ENCODE measurements at places on chromosomes 3 and 15.

- DNase-seq = no peak
Observed at GRCh38 chr3:112101916-112102315, 15.7 kb downstream of the C3orf52 start.

DNA sequence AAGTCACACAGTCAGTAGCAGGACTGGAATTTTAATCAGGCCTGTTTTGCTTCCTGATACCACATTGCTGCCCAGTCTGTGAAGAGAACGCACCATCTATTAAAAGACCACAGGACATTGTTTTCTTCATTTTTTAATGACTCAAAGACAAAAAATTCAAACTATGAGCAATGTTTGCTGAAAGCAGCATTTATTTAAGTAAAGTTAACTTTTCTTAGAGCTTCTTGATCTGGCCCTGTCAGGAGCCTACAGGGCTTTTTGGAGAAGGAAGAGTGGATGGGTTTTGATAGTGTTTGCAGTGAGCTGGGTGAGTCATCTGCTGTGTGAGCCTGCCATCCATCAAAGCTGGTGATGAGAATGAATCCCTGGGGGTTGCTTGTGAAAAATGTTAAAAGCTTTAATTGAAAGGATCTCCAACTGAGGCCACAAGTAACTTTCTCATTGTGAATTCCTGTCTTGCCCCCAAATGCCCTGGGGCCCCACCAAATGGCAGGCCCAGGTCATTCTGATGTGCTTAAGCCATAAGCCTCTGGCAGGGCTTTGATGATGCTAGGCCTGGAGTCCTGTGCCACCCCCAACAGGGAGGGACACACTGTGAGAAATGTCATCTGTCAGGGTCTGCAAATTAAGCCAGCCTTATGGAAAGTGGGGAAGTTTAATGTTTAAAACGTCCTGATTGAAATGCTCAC, 136.2 kb upstream of the PFN2 start:
- DNase-seq = peak; percentile 70

DNA sequence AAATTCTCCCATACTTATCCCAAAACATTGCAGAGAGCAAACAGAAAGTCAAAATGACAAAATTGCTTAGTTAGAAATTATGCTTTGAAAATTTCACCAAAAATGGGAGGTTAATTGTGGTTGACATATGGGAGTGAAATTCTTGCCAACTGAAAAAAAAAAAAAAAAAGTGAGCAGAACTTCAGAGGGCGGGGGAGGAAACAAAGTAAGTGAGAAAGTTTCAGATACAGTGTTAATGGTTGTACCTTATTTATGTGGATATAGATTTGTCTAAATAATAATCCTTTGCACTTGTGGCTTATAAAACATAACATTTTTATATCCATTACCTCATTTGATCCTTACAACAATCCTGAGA, 91.5 kb upstream of the RAP2B start:
- no peak for DNase-seq

DNA sequence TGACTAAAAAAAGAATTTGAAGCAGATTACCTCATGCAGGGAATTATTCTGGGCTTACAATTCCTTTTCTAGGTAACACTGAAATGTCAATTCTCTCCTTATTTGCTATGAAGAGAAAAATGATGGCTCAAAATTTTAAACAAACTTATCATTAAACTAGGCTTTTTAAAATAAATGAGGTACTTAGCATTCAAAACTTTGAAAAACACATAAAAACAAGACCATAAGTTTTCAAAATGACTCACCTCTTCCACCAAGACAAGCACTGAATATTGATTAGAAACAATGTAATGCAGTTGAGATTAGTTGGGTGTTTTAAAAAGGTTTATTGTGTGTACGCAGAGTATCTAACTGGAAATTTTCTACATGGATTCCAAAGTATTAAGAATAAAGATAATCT, 154.6 kb downstream of the ADAM10 start:
- DNase-seq = no peak

DNA sequence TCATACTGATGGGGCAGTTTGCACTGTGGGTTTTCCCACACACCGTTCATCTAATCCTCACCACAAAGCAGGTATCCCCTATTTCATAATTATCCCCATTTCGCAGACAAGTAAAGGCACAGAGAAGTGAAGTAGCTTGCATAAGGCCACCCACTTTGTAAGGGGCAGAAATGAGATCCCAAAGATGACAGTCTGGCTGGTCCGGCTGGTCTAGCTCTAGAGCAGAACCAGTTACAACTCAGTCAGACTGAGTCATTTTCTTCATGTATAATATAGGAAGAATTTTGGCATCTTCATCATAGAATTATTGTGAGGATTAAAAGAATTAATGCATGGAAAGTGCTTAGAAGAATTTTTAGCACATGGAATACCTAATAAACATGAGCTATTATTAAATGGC, 10.6 kb downstream of the RBP1 start:
- no peak for DNase-seq

- DNase-seq = no peak
Observed at GRCh38 chr15:60510006-60510405, 31.1 kb upstream of the ICE2 start.

GRCh38 chr3:152196782-152197181, 71.9 kb upstream of the MBNL1 start:
- no peak for DNase-seq

- no peak for DNase-seq
Observed at GRCh38 chr3:67832817-67833216, 178.4 kb upstream of the SUCLG2 start.

DNA sequence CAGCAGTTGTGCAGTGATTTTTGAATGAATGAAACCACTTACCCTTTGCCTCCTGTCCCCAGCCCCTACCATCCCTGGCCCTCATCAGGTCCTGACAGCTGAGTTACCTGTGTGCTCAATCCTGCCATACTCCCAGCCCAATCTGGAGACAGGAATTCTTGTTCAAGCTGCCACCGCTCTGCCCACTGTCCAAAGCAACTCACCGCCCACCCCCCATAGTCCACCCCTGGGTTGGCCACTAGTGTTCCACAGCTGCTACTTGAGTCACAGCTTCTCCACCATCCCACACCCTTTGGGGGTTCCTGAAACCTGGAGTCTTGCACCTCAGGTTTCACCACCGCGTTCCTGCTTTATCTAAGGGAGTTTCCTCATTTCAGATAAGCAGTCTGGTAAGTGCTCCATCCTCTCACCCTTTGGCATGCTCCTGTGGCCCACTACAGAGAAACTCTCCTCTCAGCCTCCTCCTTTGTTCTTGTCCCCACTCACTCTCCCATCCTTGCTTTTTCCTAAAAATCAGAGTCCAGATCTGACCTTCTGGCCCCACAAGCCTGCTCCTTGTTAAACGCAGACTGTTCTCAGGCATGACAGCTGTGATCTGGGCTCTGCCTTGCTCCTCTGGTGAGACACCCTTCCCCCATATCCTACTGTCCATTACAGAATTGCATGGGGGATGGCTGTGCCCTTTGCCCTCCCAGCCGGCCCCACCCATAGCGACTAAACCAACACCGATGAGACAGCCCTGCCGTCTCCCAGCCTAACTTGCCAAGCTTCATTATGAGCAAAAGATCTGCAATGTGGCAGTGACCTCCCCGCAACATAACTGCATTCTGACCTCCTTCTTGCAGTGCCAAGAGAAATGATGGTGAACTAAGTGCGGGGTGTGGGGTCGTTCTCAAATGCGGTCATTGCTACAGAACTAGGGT, 50.0 kb downstream of the CYP19A1 start:
- DNase-seq = no peak

DNA sequence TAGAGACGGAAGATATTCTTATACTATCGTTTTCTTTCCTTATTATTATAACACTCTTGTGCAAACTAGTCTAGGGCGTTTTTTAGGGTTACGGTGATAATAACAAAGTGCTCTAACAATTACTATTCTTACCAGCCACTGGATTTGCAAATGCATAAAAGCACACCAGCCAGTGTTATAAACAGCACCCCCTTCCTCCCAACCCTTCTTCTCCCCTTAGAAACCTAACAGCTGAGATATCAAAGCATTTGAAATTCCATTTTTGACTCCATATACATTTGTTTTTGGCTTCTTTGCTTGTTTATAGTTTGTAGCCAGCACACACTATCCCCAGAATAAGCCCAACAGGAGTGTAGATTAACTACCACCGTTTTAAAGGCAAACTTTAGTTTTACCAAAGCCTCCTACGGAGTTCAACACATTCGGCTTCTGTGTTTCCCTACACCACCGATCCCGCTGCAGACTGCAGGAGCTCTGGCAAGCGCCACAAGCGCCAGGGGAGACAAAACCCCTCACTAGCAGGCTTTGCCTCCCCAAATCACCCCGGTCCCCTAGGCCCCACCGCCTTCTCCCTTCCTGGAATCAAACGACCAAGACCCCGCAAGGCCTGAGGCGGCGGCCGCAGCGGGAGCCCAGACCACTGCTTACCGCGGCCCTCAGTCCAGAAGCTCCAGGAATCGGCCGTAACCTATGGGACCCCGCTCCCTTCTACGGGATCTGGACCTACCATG, 461 bp downstream of the COPB2 start:
- no peak for DNase-seq

- no peak for DNase-seq
Observed at GRCh38 chr3:141311170-141311495, 57.2 kb upstream of the ZBTB38 start.

GRCh38 chr15:34365091-34365825, 1.7 kb downstream of the LPCAT4 start:
- DNase-seq = no peak

DNA sequence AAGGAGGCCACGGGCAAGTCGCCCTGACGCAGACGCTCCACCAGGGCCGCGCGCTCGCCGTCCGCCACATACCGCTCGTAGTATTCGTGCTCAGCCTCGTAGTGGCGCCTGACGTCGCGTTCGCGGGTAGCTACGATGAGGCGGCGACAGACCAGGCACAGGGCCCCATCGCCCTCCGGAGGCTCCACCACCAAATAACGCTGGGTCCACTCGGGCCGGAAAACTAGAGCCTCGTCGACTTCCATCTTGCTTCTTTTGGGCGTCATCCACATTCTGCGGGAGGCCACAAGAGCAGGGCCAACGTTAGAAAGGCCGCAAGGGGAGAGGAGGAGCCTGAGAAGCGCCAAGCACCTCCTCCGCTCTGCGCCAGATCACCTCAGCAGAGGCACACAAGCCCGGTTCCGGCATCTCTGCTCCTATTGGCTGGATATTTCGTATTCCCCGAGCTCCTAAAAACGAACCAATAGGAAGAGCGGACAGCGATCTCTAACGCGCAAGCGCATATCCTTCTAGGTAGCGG, at the start of gene EPM2AIP1:
TSS of gene EPM2AIP1 (minus strand) at position 326 of the 520 bp plus-strand sequence. CDS start at position 272, 54 bp downstream.
- DNase-seq = no peak

DNA sequence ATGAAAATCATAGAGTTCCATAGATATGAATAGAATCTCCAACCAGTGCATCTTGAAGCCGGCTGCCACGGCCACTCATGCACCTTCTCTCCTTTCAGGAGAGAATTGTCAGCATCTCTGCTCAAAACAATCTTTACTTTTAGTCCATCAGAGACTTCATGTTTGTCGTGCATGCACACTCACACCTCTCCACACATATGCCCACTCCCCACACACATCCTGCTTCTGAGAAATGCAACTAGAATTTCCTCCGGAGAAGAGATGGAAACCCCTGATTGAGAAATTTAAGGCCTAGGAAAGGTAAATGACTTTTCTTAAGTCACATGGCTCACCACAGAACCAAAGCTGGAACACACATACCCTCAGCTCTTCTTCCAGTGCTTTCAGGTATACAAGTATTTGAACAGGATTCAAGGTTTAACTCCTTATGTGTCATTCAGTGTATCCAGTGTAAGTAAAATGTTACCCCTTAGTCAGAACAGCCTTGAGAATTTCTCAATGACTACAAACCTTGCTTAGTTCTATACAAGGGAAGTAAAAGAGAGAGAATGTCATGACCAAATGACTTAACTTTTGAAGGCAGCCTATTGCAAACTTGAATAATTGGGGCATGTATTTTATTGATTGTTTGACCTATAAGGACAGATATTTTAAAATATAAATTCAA, 69.1 kb upstream of the TSEN2 start:
- no peak for DNase-seq

- no peak for DNase-seq
Observed at GRCh38 chr3:127259882-127260281, 28.0 kb downstream of the PRR20G start.

DNA sequence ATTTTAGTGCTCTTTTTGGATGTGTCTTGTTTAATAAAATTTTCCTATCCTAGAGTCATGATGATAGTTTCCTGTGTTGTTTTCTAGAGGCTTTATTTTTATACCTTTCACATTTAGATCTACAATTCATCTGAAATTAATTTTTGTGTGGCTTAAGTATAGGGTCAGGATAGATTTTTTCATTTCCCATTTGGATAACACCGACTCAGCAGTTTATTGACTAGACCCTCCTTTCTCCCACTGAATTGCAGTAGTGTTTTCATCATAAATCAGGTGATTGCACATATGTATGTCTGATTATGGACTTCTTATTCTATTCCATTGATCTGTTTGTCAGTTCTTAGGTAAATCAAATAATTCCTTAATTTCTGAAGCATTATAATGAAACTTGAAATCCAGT, 10.4 kb downstream of the PRR23A start:
- DNase-seq = no peak

DNA sequence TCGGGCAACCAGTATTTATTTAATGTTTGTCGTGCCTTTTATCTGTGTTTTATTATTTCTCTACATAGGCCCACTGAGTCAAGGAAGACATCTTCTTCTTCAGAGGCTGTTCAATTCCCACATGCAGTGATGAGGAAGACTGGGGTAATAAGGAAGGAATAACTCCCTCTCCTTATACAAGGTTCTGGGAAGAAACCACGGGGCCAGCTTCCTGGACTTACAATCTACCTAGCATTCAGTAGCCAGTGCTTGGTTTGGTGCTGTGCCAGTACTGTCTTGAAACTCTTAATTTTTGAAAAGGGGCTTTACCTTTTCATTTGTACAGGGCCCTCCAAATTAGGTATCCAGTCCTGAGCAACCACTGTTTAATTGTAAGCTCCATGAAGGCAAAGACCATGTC, 51.2 kb downstream of the SRGAP3 start:
- DNase-seq = no peak

- DNase-seq = peak; percentile 45
Observed at GRCh38 chr3:12541625-12542024, 3.7 kb downstream of the MKRN2OS start.

- peak; percentile 35 for DNase-seq
Observed at GRCh38 chr3:12782172-12782815, 14.2 kb upstream of the CAND2 start.
